ENCODE measurements at places on chromosomes 6 and 20. TPM values are rescaled to one million over a fixed set of nuclear protein-coding genes. Genes with fewer than 3 reads are reported as not detected.
A peak's percentile ranks its signal among the peaks of the same experiment; 100 is the strongest.

LGSN gene
- not detected for total RNA-seq

NKAPL gene
- 0.83 TPM for total RNA-seq

RNF144B gene
- total RNA-seq, result 2.8 TPM

GRCh38 chr20:11891776-11892545 lies 25.7 kb upstream of the BTBD3 start:
- DNase-seq, result peak; percentile 62

DNA sequence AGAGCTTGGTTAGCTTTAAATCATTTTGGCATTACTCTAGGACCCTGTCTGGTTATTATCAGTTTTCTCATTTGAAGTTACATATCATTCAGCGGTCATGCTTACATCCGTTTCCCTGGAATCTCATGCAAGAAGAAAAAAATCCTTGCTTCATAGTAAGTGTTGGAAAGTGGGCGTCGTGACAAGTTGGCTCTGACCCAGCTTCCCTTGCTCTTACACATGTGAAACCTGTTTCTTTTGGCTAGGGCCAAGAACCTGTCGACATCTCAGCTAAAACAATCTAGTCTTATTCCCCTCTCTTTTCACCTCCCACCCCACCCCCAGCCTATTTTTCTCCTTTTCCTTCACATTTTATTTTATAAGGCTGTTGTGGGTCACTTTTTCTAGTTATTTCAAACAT lies 45.5 kb downstream of the ANKS1A start:
- DNase-seq, result peak; percentile 59

GRCh38 chr20:3757268-3757667 lies 10.3 kb downstream of the ADISSP start:
- no peak for DNase-seq

DNA sequence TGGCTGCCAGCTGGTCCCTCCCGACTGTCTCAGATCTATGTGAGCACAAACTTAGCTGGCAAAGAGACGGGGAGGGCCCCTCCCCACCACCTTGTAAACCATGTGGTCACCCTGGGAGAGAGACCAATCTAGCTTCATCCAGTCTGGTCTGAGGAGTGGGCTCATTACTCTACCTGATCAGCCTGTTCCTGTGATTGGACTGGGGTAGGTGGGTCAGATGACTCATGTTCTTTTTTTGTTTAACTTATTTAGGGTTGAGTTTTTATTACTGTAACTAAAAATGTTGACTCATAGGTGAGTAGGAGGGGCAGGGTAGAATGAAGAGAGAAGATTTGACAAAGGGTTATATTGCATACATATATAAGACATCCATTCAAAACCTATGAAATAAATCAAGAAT lies 4.7 kb downstream of the GSTA4 start:
- peak; percentile 61 for DNase-seq

AIF1 gene
- not detected for total RNA-seq

DNA sequence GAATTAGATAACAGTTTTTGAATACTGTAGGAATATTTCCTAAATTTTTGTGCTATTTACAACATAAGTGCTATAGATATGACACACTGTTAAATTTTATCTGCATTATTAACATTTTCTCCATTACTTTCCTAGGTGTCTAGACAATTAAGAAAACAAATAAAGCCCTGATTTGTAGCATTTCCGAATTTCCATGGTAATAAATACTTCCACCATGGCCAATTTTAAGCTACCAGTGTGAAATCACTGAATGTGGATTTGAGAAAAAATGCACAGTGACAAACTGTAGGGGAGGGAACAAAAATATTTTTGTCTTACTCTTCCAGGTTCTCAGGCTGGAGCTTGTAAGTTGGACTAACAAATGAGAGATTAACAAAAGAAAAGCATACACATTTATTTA lies 27.9 kb downstream of the LIN28B start:
- DNase-seq, result no peak

HLA-DOA gene
- total RNA-seq, result not detected

- peak; percentile 68 for DNase-seq
Measured at GRCh38 chr6:17042422-17043147, 59.3 kb upstream of the STMND1 start.

- peak; percentile 26 for DNase-seq
Measured at GRCh38 chr20:34410336-34410735, 47.3 kb downstream of the ITCH start.

DNA sequence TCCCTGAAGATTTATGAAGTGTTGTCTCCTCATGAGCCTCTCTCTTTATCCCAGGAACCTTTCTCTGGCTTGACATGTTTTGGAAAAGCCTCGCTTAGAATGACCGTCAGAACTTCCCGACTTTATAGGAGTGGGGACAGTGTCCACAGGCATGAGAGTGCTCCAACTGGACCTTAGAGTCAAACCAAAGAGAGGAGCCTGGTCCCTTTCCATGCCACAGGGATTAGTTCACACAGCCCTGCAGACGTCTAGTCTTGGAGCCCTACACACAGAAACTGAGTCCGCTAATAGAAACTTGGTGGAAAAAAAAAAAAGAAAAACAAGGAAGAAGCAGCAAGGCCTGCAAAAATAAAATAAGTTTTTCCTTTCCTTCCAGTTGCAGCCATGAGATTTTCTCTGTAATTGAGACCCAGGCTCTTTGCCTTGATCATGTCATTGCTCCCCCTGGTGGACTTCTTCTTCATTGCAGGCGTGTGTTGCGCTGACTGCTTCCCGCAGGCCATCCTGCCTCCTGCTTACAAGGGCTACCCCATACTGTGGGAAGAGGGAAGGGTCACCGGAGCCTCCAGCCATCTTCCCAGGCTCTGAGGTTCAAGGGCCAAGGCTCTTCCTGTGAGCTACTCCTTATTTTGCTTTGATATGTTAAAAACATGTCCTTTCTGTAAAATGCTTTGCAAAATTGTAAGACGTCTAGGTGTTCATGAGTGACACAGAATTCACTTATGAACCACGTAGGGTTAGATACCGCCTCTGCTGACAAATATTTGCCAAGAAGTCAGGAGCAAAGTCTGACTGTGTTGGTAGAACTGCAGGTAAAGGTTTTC lies 201.0 kb downstream of the UST start:
- peak; percentile 82 for DNase-seq

GRCh38 chr6:25448965-25449538 lies 169.9 kb downstream of the CARMIL1 start:
- DNase-seq, result no peak

GINS1 gene
- total RNA-seq, result 6.6 TPM

SOX18 gene
- total RNA-seq, result not detected

GRCh38 chr6:34020807-34021553 lies 124.9 kb downstream of the GRM4 start:
- no peak for DNase-seq

DNA sequence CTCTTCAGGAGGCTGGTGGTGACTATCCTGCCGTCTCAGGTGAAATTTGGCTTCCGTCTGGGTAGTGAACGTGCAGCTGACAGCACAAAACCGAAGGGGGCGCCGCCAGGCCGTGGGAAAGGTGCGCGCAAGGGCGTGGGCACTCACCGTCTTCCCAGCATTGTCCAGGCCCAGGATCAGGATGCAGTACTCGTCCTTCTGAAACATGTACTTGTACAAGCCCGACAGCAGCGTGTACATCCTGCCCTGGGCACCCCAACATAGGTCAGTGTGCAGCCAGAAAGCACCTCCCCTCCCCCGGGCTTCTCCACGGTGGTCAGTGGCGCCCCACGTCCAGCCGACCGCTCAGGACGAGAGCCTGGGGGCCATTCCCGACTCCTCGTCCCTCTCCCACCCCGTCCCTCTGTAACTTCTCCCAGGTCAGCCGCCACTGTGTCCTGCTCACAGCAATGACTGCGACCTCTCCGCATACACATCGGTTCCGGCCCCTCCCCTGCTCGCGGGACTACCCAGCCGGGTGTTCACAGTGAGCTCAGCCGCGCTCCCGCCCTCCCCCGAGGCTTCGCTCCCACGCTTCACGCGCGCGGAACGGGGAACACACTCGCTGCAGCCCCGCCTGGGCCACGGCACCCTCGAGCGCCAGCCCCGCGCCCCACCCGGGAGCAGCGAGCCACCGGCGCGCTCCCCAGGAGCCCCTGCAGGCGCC lies 771 bp downstream of the ARFRP1 start:
- peak; percentile 35 for DNase-seq

TBC1D7 gene
- total RNA-seq, result 16.4 TPM

FAM217B gene
- total RNA-seq, result 3.9 TPM

- DNase-seq, result no peak
Measured at GRCh38 chr6:167095888-167096287, 27.0 kb upstream of the CCR6 start.

CST5 gene
- not detected for total RNA-seq

CDH26 gene
- not detected for total RNA-seq

BCAS1 gene
- total RNA-seq, result under 0.01 TPM

DNA sequence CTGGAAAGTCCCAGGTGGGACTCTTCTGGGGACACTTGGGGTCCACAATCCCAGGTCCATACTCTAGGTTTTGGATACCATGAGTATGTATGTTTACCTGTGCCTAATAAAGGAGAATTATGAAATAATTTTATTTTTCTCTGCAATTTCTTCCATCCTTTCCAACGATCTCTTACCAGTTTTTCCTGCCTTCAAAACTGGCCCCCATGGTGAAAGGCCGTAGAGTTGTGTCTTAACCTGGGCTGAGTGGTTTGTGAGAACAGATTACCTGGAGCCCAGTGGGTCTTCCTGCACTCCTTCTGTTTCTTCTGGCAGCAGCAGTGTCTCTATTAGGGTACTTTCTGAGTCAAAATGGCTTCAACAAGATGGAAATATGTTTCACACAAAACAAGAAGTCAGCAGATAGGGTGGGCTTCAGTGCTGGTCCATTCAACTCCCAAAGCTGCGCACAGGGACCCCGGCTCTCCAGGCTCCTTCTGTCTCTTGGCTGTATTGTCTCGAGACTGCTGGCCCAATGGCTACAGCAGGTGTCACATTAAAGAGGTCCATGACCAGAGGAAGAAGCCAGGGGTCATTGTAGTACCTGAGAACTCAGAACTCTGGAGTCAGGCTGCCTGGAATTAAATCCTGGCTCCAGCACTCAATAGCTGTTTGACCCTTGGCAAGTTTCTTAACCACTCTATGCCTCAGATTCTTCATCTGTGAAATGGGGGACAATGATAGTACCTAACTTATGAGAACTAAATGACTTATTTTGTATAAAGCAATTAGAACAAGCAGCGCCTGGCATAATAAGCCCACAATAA lies 10.5 kb upstream of the RBCK1 start:
- no peak for DNase-seq

GRCh38 chr6:163291622-163292021 lies 122.9 kb upstream of the QKI start:
- no peak for DNase-seq

DNA sequence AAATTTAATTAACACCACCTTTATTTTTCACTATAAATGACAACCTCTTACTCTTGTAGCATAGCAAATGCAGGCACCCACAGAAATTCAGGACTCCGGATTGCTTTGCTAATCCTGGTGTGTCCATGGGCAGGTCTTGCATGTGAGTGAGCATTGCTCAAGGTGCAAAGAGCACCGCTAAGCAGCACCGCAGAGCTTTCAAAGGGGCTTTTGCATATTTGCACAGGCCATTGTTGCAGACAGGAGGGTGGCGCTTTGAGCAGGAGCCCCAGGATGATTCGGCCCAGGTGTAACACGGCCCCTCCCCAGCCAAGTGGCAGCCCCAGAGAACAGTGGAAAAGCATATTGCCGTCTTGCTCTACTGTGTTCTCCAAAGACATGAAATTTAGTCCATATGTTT lies 293.2 kb downstream of the NRN1 start:
- DNase-seq, result no peak

LST1 gene
- total RNA-seq, result not detected

- no peak for DNase-seq
Measured at GRCh38 chr20:17097603-17098002, 129.2 kb upstream of the PCSK2 start.

BIRC7 gene
- not detected for total RNA-seq

SLC52A3 gene
- total RNA-seq, result not detected

DNA sequence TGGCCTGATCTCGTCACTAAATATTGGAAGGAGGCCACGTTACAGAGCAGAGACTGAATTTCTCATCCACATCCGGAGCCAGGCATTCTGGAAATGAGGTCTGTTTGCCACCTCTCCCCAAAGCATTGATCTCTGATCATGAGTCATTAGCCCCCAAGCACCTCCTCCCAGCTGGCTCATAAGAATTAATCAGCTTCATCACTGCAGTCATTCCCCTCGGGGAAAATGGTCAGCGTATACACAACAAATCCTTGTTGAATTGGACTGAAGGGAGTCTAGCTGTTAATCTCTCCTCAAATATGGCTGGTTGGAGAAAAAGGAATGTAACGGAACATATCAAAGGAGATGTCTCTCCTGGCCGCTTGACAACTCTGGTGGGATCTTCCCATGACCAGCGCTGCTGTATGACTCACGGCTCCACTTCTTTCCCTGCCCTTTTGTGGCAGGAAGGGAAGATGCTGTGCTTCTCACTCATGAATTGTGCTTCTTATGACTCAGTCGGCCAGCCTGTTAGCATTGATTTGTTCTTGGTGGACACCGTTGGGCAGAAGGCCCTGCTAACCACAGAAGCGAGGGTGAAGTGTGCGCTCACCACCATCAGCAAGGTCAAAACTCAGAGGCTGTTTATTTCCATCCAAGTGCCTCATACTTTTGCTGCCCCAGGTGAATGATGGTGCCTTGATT lies 76.7 kb downstream of the RNF182 start:
- peak; percentile 99 for DNase-seq

DNA sequence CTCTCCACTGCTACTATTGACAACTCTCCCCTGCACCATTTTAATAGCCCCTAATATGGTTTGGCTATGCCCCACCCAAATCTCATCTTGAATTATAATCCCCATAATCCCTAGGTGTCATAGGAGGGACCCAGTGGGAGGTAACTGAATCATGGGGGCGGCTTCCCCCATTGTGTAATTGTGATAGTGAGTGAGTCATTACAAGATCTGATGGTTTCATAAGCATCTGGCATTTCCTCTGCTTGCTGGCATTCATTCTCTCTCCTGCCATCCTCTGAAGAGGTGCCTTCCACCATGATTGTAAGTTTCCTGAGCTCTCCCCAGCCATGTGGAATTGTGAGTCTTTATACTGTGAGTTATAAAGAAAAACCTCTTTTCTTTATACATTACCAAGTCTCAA lies 74.1 kb upstream of the TCF21 start:
- peak; percentile 71 for DNase-seq

DNA sequence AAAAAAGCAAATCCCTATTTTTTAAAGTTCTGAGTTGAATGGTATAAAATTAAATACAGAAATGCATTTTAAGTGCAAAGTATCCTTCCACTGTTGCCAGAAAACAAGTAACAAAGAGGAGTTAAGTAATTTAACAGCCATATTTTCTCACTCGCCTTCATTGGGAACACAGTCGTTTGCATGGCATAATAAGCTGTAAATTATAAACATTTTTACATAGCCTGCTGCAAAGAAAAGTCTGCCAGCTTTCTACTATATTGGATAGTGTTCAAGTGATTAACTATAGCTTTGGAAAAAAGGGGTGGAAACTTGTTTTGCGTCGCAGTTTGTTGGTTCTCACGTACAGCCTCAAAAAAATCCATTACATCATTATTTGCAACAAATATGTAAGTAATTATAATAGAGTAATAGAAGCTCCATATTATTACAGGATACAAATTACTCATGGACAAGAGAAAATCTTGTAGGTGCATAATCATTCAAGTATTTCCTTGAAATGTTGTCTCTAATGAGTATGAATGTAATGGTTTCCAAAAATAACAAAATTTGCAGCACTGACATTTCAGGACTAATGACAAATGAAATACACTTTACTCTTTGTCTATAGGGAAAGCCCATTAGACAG lies 139.3 kb downstream of the PDSS2 start:
- DNase-seq, result peak; percentile 44

GRCh38 chr20:56487216-56487615 lies 18.8 kb downstream of the RTF2 start:
- no peak for DNase-seq

KHDC1 gene
- total RNA-seq, result 1.7 TPM

GRCh38 chr6:2477666-2478065 lies 232.3 kb upstream of the GMDS start:
- DNase-seq, result no peak

- no peak for DNase-seq
Measured at GRCh38 chr6:137736048-137736818, 130.8 kb upstream of the TNFAIP3 start.
